ENCODE measurements at places on chromosomes 5 and 9. TPM values are rescaled to one million over a fixed set of nuclear protein-coding genes. Genes with fewer than 3 reads are reported as not detected.
A peak's percentile ranks its signal among the peaks of the same experiment; 100 is the strongest.

DNA sequence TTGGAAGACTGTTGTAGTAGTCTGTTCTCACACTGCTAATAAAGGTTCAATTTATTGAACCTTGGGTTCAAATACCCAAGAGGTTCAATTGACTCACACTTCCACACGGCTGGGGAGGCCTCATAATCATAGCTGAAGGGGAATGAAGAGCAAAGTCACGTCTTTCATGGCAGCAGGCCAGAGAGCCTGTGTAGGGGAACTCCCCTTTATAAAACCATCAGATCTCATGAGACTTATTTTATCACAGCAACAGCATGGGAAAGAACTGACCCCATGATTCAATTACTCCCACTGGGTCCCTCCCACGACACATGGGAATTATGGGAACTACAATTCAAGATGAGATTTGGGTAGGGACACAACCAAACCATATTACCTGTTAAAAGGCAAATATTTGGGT is 268.2 kb downstream of the TMEM167A start:
- no peak for DNase-seq

DNA sequence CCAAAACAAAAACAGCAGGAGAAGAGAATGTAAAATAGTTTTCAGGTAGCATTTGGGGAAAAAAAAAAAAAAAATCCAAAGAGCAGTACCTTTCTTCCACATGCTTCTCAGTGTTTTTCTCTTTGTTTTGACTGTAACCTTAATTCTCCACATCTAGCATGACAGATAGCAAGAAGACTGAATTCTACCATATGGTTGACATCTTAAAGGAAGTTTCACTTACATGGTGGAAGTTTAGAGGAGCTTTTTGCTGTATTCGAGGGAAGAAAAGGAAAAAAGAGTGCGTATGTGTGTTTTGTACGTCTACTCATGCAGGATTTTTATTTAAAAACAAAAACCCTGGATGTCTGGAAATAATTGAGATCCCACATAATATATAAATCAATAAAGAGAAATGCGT is 604.8 kb downstream of the CCDC171 start:
- no peak for DNase-seq

DNA sequence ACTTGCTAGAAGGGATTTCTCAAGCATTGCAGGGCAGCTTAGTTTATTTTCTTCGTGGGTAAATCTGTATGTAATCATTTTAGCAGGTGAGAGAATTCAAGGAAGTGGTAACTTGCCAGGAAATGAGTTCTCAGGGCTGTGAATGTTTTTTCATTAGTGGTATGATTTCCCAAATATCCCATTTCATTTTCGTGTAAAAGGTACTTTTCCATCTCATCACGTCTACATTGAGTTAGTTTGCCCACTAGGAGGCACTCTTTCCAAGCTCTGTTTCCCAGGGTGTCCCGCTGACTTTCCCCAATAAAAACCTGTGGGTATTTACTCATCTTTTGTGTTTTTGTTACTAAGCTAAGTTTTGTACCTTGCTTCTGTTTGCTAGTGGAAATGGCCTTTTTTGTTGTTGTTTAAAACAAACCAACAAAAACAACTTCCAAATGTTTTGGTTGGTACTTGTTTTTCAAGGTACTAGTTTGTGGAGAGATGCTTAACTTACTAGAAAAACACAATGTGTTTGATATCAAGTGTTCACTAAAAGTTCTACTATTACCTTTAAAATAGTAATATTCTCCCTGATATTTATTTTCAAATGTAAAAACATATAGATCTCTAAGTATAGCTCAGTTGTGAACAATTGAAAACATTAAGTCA is 373.6 kb downstream of the ADGRV1 start:
- DNase-seq = peak; percentile 76

DNA sequence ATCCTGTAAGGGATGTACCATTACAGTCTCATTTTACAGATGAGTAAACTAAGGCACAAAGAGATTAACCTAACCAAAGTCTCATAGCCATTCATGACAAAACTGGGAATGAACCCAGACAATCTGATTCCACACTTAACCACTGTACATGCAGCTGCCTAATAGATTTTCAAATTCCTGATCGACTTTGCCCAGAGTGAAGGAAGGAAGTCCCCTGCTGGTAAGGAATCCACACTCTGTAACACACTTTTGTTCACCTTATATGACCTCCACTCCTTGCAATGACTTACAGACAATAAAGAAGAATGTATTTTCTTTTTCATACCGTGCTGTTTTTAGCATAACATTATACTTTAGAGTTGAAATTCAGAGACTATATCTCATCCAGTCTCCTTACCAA is 31.3 kb upstream of the PLPP6 start:
- DNase-seq = no peak

GRCh38 chr9:76846297-76846696 is 59.6 kb downstream of the PRUNE2 start:
- DNase-seq = no peak

GRCh38 chr5:174790906-174791305 is 66.5 kb downstream of the MSX2 start:
- DNase-seq = no peak

GRCh38 chr9:112665347-112665746 is 52.6 kb downstream of the INIP start:
- DNase-seq = peak; percentile 33

DNA sequence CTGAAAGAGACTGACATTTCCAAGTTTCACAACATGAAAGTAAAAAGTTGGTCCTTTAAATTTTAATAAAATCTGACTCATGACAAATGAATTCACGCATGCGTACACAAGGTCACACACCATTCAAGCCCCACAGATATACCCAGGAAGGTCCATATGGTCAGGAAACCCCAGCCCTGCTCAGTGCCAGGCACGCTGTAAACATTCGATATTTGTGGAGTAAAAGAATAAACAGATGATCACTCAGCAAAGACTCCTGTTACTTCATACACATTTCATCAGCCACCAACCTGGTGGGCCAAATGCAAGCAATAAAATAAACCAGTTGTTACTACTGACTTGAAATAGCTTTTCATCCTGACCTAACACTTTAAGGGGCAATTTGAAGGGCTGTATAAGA is 158.0 kb upstream of the RETREG1 start:
- no peak for DNase-seq

DNA sequence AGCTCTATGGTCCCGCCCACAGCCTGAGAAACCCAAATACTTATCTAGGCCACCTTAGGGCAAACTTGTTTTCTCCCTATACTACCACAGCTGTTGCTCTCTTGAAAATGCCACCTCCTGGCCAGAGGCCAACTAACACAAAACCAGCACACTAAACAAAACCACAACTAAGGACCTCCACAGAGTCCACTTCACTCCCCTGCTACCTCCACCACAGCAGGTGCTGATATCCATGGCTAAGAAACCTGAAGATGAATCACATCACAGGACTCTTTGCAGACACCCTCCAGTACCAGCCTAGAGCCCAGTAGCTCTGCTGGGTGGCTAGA is 108.4 kb downstream of the ALDH1A1 start:
- DNase-seq = no peak

GRCh38 chr5:136012041-136012804 is 16.6 kb upstream of the TGFBI start:
- peak; percentile 57 for DNase-seq

DNA sequence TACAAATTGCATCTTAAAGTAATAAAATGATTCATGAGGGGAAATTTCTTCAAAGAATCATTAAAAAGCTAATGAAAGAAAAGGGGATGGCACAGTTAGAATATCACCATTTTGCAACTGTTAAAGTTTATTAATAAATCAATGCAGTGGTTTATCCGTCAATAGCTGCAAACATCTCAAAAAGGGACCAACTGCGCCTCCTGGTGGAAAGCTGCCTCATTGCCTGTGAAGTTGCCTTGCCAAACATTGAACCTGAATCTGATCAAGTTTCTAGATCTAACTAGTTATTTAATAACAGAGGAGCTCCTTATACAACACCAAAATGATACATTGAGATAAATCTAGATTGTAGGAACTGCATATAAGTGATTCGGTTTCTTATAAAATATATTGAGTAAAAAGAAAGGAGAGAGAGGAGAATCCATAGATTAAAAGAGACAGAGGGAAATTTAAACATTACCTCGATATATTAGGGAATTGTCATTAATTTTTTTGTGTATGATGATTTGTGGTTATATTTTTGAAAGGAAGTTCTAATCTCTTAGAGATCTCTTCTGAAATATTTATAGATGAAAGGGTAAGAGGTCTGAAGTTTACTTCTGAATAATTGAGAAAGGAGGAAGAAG is 6.9 kb upstream of the NDUFB6 start:
- peak; percentile 75 for DNase-seq

GRCh38 chr5:172626031-172626581 is 15.0 kb upstream of the NEURL1B start:
- no peak for DNase-seq

DNA sequence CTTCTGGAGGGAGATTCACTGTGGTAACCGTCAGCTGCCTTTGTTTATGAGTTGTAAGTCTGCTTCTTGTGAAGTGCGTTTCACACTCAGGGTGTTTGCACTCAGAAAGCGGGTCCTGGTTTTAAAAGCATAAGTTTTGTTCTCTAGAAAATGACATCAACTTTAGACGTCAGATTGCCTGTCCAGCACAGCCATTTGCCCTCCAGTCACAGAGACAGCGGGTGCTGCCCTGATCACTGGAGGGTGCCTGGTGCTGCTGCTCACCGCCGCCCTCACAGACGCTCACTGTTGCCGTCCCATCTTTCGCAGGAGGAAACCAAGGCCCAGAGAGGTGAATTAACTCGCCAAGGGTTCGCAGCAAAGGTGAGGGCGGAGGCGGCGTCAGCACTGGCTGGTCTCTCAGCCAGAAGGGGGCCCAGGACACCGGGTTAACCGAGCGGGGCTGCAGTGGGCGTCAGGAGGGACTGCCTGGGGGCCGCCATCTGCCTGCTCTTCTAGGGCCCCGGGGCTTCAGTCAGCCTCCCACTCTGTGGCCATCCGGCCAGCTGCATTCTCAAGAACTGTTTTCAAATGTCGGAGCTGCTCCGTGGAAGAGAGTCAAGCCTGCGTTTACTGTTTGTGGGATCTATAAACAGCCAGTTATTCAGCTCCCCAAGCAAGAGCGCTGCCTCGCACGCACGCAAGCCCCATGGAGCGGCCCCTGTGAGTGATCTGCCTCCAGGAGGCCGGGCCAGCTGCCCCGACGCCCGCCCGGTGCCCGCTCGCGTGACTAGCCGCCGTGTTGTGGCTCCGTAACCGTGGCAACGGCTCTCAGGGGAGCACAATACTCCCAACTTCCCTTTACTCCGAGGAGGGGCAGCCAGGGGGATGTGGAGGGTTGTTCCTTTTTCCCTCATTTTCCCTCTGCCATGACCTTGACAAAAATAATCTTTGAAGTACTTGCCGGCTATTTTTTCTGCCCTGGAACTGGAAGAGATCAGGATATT is 43.4 kb upstream of the EXOC3 start:
- DNase-seq = peak; percentile 97

DNA sequence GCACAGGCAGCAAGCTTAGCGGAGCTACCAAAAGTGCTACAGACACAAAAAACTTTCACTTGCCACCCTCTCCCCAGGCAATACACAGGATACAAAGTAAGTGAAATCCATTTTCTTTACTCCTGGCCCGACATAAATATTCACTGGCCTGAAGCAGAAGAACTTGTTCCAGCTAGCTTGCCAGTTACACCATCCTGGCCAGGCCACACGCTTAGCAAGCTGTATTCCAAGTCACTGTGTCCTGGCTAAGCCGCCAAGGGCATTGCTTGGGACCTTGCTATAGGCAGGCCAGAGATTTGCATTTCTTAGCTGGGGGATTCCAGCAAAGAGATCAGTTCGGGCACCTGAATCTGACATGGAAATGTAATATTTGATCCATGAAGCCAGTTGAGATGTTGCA is 71.0 kb upstream of the SLC1A3 start:
- DNase-seq = no peak

- DNase-seq = peak; percentile 35
Measured at GRCh38 chr5:139494256-139494655, 11.7 kb upstream of the STING1 start.

- DNase-seq = no peak
Measured at GRCh38 chr5:13860146-13860545, 84.3 kb downstream of the DNAH5 start.

- no peak for DNase-seq
Measured at GRCh38 chr9:101639311-101639710, 44.5 kb upstream of the PPP3R2 start.

SPATA31A3 gene
- not detected for total RNA-seq

FAM221B gene
- total RNA-seq = not detected

ZBTB26 gene
- 4.7 TPM for total RNA-seq

RLN1 gene
- 0.18 TPM for total RNA-seq

BARHL1 gene
- total RNA-seq = not detected

LECT2 gene
- total RNA-seq = not detected

SPATA6L gene
- 1.2 TPM for total RNA-seq

COL15A1 gene
- 25.1 TPM for total RNA-seq

ZBED3 gene
- total RNA-seq = 0.90 TPM

CATSPER3 gene
- total RNA-seq = 0.09 TPM
